CD4-positive, alpha-beta T cell (primary cell): ENCODE measurements at places on chromosomes 3 and 15. TPM values are rescaled to one million over a fixed set of nuclear protein-coding genes. Genes with fewer than 3 reads are reported as not detected.

Gene TRH
- not detected for total RNA-seq

Gene LDHAL6B
- total RNA-seq: not detected

DNA sequence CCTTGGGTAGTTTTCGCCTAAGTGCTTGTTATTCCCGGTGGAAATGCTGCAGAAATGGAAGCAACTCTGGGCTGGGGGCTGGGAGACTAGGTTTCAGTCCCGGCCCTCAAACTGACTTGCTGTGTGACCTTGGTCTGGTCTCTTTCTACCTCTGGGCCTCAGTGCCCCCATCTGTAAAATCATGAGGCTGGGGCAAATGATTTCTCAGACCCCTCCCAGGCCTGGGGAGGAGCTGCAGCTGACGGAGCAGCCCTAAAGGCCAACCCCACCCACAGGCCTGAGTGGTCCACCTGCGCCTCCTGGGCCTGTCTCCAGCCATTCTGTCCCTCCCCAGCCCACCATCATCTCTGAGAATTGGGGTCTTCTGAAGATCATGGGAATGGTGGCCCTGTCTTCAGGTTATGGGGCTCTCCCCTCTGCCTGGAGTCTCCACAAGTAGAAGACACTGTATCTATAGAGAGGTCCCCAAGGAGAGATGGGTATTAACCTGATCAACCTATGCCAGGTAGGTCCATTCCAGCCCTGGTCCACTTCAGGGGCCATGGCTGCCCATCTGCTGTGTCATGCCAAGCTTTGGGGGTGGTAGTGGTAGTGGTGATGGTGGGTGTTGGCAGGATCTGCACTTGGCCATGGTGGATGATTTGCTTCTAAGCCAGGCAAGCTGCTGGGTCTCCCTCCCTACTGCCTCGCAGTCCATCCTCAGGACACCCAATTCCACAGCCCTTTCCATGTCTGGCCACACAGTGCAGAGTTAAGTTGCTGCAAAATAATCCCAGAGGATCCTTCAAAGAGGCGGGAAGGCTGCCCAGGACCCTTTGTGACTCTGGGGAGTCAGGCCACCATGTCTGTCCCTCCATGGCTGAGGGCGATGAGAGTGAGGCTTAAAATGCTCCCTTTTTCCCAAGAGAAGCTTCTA lies 46.0 kb downstream of the ITGA11 start:
- DNase-seq: no peak

GRCh38 chr3:168863561-168863960 lies 767.8 kb upstream of the GOLIM4 start:
- no peak for DNase-seq

DNA sequence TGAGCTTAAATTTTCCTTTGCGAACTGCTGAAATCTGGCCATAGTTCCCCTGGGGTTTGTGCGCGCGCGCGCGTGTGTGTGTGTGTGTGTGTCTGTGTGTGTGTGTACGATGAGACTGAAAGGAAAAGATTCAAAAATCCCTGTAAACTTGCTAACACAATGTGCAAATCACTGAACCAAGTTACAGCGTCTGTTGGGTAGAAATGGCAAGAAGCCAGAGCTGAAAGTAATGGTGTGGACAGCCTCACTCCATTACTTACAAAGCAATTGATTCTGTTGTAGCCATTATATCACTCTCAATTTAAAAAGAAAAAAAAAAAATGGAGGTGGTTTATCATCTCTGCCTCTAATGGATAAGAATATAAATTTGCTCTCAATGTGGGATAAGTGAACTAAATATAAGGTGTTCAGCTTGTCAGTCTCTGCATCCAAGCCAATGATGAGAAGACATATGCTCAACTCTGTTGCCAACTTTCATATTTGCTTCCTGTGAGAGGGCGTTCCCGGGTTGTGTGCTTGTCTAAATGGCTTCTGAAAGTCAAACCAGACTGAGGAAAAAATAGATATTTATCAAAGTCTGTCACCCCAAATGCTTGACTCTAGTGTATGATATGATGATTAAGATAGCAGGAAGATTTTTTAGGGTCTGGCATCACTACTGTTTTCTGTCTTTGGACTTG lies 422.2 kb downstream of the ZNF385D start:
- DNase-seq: no peak

GRCh38 chr3:115325539-115325938 lies 178.5 kb upstream of the ZBTB20 start:
- no peak for DNase-seq

Gene TMEM158
- total RNA-seq: not detected

- no peak for DNase-seq
Observed at GRCh38 chr3:114115143-114115542, 58.6 kb downstream of the QTRT2 start.

DNA sequence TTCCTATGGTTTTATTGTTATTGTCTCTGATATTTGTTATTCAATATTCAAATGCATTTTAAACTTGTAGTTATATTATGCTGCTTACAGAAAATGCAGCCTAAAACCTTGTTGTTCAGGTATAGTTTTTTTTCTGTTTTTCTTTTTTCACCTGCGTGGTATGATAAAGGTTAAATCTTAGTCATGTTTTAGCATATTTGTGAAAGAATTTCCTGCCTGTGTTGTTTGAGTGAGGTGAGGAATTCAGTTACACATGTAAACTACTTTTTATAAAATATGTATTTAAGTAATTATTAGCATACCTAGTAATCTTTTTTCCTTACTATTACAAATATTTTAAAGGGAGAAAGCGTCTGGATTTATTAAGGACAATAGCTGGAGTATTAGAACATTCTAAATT lies 90.0 kb upstream of the NAALADL2 start:
- DNase-seq: no peak

Gene C3orf49
- total RNA-seq: not detected

- no peak for DNase-seq
Observed at GRCh38 chr3:20743553-20744321, 557.7 kb upstream of the SGO1 start.

Gene CMTM8
- 6.1 TPM for total RNA-seq
